GM23248 (cell line): ENCODE measurements at places on chromosomes 5 and 9.

- DNase-seq = no peak
These were observed 45.5 kb downstream of the SH3RF2 start for GRCh38 chr5:145981589-145982571.

- peak; percentile 85 for DNase-seq
These were observed 127.5 kb upstream of the MTAP start for GRCh38 chr9:21674894-21675293.

DNA sequence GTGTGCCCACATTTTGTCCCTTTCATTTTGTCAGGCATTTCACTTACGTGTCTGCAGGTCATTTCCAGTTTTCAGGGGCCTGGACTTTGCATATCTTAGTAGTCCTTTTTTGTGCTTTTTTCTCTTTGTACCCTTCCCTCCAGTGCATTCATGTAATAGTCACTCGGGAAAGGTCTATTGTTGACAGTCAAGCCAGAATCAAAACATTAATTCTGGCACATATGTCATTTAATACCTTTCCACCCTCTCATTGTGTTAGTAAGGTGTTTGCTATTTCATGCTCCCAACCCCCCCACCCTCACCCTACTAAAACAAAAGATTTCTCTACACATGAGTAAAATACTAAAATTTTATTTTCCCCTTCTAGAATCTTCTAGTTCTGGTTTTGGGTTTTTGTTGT lies 42.7 kb downstream of the UGCG start:
- DNase-seq = no peak

DNA sequence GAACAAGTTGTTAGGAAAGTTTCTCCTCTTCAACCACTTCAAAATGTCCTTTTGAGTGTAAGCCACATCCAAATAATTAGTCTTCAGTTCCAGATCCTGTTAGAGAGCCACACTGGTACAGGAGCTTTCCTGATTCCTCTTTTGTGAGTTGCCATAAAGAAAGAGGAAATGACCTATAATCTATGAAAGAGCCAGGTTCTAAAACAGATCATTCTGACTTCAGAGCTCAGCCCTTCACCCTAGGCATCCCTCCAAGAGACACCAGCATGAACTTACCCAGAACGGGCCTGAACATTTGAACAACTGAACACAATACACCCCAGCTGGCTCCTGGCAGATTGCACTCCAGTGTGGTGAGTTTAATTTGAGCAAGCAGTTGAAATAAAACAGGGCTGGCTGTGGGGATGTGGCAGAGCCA lies 25.7 kb downstream of the SLC1A1 start:
- peak; percentile 70 for DNase-seq

DNA sequence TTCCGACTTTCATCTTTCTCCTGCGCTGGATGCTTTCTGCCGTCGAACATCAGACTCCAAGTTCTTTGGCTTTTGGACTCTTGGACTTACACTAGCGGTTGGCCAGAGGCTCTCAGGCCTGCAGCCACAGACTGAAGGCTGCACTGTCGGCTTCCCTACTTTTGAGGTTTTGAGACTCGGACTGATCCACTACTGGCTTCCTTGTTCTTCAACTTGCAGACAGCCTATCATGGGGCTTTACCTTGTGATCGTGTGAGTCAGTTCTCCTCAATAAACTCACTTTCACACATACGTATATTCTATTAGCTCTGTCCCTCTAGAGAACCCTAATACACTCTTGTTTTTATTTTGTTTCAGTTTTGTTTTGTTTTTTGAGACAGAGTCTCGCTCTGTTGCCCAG lies 10.3 kb downstream of the FKBP15 start:
- DNase-seq = no peak

- DNase-seq = no peak
These were observed 2.6 kb downstream of the FCN2 start for GRCh38 chr9:134883040-134883782.
